ENCODE measurements at places on chromosomes 1 and 21.

DNA sequence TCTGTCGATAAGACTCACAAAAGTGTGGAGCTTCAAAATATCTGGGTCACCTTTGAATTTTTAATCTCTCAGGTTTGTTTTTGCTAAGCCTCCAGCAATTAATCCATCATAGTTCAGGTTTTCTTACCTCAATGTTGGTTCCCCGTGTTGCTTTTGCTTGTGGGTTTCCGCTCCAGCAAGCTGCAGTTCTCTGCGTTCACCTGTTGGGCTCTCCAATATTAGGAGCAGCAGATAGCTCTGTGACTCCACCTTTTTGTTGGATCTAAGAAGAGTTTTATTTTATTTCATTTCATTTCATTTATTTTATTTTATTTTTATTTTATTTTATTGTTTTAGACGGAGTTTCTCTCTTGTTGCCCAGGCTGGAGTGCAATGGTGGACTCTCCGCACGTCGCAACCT is 335.5 kb downstream of the COL11A1 start:
- no peak for DNase-seq

DNA sequence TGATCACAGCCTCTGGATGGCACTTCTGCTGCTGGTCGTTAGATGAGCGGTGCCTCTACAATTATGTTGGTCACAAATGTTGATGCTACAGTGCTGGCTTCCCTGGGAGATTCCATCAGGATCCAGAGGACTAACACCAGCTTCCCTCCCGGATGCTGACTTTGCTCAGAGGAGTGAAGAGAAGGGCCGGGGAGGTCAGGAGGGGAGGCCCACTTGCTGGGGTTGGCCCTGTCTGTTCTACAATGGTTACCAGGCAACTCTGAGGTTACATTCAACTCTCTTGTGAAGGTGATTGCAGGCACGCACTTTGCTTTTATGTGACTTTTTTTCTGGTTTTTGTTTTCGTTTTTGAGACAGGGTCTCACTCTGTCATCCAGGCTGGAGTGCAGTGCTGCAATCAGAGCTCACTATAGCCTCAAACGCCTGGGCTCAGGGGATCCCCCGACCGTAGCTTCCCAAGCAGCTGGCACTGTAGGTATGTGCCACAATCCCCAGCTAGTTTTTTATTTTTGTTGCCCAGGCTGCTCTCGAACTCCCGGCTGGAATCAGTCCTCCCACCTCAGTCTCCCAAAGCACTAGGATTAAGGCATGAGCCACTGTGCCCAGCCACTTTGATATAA is 112.5 kb downstream of the ADSS2 start:
- DNase-seq: no peak

DNA sequence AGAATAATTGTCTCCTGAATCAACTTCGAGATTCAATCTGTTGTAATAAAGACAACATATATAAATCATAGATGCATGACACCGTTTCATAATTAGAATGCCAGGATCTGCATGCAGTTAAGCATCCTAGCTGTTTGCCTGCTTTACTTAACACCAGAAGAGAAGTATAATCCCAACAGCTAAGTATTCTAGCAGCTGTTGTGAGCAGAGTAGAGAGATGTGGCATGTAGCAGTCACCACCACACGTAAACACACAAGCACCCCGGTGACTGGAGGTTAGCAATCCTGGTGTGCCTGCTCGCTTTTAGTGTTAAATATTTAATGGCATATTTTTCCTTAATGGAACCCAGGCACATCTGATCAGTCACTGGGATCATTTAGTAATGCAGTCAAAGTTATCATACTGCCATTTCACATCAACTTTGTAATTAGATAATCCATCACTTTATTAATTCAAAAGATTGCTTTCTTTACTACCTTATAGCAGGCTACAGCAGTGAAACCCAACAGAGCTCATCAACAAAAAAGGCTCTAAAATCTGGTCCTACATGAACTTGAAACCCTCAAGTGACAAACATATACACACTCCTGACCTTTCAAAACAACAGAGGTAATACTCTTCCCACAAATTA is 187.9 kb downstream of the SMYD3 start:
- no peak for DNase-seq

GRCh38 chr1:213884942-213885341 is 102.8 kb upstream of the PROX1 start:
- no peak for DNase-seq

- no peak for DNase-seq
These were observed 6.3 kb downstream of the MX2 start for GRCh38 chr21:41367945-41368734.

- no peak for DNase-seq
These were observed 214.3 kb upstream of the NR5A2 start for GRCh38 chr1:199813198-199813597.

GRCh38 chr1:34163792-34164731 is 968 bp downstream of the CSMD2 start:
- no peak for DNase-seq

DNA sequence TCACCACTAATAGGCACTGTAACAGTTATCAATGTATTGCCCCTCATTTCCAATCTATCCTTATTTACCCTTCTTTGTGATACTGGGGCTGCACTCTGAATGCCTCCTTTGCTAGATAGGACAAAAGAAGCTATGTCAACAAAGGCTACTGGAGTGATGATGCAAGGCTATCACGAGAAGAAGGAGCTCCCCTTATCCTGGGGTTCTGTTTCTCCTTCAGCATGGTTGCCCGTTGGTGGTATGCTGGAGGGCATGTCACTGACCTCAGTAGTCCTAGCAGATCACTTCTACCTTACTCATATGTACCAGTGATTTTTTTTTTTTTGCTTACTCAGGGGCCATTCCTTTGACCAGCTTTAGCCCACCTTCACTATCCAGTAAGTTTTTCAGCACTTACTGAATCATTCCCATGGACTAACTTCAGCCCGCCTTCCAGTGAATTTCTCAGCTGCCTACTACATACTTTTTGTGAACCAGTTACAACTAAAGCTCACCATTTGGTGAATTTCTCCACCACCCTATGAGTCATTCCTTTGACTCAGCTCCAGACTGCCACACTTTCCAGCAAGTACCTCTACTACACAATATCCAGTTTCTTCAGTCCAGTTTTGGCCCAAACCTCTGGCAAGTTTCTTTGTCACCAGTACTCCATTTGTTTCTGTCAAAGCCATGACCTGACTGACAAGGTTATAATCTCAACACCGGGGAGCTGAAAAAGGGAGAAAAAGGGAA is 944.5 kb downstream of the KCNT2 start:
- DNase-seq: no peak

- peak; percentile 72 for DNase-seq
These were observed 23.5 kb upstream of the RSBN1 start for GRCh38 chr1:113835686-113836290.

GRCh38 chr1:86640161-86640670 is 64.2 kb upstream of the SH3GLB1 start:
- no peak for DNase-seq

- DNase-seq: no peak
These were observed 476.6 kb downstream of the SETD4 start for GRCh38 chr21:35583566-35584216.

DNA sequence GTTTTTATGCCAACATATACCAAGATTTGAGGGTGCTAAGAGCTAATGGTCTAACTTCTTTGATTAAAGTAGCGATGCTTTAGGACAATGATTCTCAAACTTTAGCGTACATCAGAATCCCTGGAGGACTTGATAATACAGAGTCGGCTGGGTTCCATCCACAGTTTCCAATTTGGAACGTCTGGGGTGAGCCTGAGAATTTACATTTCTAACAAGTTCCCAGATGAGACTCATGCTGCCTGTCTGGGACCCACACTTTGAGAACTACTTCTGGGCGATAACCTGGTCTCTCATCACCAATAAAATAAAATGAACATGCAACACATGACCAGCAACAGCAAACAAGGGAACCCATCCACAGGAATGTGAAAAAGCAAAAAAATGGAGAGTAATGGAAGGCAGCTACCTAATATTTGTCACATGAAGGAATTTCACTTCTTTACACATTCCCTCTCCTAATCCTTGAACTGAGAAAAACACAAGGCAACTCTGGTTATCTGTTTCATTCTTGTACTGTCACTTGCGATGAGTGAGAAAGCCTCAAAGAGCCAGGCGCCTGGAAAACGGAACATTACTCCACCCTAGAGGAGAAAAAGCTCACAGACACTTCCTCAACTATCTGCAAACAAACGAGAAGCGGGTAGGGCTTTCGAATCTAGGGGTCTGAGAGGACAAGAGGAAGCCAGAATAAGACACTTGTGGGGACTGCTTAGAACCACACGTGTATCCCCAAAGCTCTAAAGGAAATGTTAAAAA is 14.0 kb downstream of the HSF2BP start:
- peak; percentile 84 for DNase-seq

- no peak for DNase-seq
These were observed 68.2 kb upstream of the COL24A1 start for GRCh38 chr1:86224651-86225310.

GRCh38 chr21:35664683-35665082 is 395.6 kb downstream of the SETD4 start:
- no peak for DNase-seq

GRCh38 chr1:176049582-176049981 is 157.5 kb downstream of the COP1 start:
- DNase-seq: no peak

GRCh38 chr1:202713110-202713509 is 2.9 kb upstream of the SYT2 start:
- DNase-seq: peak; percentile 79

DNA sequence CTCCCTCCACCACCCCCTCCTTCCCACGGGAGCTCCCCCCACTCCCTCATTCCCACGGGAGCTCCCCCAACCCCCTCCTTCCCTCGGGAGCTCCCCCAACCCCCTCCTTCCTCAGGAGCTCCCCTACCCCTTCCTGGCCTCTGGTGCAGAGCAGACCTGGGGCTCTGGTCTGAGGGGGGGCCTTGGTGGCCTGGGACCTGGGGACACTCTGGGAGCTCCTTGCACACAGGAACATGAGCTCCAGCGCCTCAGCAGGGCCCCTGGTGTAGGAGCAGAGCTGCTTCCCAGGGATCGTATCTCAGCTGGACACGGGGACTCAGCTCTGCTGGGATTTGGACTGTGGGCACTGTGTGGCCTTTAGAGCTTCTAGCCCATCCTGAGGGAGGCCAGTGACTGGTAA is 19.7 kb upstream of the PRSS38 start:
- no peak for DNase-seq

DNA sequence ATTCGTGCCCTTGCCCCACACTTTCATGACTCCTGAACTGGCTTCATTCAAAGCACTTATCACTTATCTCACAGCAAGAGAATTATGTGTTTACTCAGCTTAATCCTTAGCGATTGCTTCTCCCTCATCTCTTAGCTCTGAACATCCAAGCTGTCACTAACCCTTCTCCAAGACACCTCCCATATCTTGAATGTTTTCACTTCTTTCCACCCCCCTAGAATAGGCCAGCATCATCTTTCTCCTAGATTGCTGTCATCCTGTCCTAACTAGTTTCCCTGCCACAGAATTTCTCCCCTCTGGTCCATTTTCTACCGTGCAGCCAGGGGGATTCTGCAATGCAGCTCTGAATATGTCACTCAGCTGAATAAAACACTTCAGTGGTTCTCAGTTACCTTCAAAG is 68.6 kb upstream of the SPATA6 start:
- DNase-seq: no peak

GRCh38 chr1:169879034-169879840 is 14.5 kb downstream of the SCYL3 start:
- no peak for DNase-seq

DNA sequence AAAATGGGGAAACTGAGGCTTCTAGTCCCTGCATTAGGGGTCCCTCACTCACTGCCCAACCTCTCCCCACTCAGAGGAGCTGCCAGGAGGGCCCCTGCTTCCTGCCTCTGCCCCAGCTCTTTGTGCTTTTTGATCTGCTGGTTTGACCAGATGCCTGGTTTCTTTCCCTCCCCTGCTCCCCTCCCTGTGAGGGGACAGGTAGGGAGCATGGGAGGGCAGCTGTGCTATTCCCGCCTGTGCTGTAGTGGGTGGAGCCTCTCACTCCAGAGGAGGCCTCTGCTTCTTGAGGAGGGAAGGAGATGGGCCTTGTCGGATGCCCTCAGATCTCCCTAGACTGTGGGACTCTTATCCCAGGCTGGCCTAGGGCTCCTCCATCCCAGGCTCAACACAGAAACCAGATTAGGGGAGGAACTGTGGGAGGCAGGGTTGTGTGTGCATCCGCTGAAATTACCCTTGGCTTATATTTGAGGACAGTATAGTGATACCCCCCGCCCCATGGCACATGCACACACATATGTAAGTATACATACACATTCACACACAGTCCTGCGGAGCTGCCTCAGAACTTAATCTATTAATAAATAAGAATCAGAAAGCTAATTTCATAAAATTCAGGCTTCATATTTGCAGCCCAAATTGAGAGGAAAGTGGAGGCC is 4.6 kb downstream of the BOLA1 start:
- DNase-seq: no peak
